Liver (tissue), 10 donors: ENCODE measurements at places on chromosomes 2 and 18. TPM values are rescaled to one million over a fixed set of nuclear protein-coding genes. Genes with fewer than 3 reads are reported as not detected.
A peak's percentile ranks its signal among the peaks of the same experiment; 100 is the strongest.

TMX3 gene
- total RNA-seq: 38.6 TPM

DNA sequence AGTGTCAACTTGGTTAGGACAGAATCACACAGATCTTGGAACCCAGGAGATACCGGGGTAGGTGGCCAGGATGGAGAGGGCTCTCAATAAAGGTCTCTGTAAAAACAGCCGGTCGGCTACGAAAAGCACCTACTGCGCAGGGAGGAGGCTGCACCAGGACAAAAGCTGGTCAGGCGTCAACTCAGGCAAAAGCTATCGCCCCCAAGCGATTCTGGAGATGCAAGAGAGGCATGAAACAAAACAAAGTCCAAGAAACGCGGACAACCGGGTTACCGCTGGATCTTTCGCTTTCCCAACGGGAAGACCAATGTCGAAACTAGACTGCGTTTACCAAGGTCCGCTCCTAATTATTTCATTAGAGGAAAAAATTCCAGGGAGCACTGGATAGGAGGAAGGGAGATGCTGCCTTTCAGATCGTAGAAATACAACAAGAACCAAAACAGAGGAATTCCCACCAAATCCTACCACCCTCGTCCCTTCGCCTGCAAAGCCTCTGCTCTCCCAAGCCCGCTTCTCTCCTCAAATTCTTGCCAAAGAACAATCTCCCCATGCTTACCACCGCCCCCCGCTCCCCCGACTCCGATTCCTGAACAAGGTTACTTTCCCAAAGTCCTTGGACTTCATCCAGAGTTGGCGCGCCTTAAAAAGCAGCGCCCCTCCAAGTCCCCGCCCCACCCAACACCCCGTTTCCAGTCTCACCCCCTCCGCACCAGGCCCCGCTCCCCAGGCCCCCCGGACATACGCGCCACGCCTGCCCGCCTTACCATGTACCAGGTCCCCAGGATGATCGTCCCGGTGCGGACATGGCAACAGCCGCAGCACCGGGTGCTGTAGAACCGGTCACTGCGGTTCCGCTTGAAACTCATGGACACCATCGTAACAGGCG lies 539 bp downstream of the LAPTM4A start:
- H3K36me3 ChIP-seq: no peaks in the 10 kb centered on the region
- H3K27ac ChIP-seq: peak overlapping the region; percentile 99
- peak; percentile 56 for DNase-seq
- no peaks in the 10 kb centered on the region for H3K27me3 ChIP-seq

DNA sequence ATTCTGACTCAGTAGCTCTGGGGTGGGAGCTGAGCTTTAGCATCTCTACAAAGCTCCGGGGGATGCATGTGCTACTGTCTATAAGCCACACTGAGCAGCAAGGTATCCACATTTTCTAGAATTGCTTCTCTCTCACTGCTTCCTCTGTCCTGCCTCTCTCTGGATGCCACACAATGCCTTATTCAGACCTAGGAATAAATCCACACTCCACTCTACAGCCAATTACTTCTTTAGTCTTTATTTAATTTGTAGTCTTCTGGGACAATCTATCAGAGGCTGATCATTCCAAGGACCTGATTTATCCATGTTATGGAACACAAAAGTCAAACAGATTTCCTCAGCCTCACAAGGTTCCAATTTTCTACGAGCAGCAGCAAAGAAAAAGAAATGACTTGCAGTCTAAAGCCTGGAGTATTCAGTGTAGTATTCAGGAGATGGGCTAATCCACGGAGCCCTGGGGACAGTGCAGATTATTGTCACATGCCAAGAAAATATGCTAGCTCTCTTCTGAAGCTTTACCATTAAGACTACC lies 4.4 kb downstream of the BCL2 start:
- DNase-seq: no peak
- no peaks in the 10 kb centered on the region for H3K27me3 ChIP-seq
- no peak overlapping the region for H3K27ac ChIP-seq
- H3K36me3 ChIP-seq: no peaks in the 10 kb centered on the region
- no peak overlapping the region for H3K4me3 ChIP-seq

GRCh38 chr2:19611491-19612332 lies 253.3 kb upstream of the OSR1 start:
- H3K36me3 ChIP-seq: no peaks in the 10 kb centered on the region
- DNase-seq: no peak
- H3K27me3 ChIP-seq: no peaks in the 10 kb centered on the region
- H3K4me1 ChIP-seq: no peaks in the 10 kb centered on the region
- no peak overlapping the region for H3K4me3 ChIP-seq
- H3K27ac ChIP-seq: no peak overlapping the region

DNA sequence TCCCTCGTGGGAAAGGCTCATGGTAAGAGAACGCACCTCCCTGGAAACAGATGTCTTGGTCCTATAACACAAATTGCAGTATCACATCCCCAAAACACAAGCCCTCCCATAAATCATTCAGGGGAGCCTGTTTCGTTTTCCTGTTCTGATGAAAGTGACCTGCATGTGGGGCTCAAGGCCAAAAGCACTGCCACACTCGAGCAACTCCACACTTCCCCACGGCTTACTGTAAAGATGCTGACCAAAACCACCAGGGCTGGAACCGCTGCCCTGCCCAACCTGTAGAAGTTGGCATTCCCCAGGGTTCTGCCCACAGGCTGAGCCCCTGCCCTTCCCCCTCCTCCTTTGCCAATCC lies 139.7 kb downstream of the BCL11A start:
- no peaks in the 10 kb centered on the region for H3K27me3 ChIP-seq
- H3K36me3 ChIP-seq: no peaks in the 10 kb centered on the region
- peaks cover 13% of the 10 kb centered on the region for H3K4me1 ChIP-seq

GRCh38 chr2:60880643-60881046 lies 729 bp upstream of the REL start:
- no peaks in the 10 kb centered on the region for H3K27me3 ChIP-seq
- no peaks in the 10 kb centered on the region for H3K4me1 ChIP-seq
- H3K4me3 ChIP-seq: peak overlapping the region; percentile 68
- H3K36me3 ChIP-seq: no peaks in the 10 kb centered on the region
- peak overlapping the region; percentile 96 for H3K27ac ChIP-seq
- DNase-seq: no peak

DNA sequence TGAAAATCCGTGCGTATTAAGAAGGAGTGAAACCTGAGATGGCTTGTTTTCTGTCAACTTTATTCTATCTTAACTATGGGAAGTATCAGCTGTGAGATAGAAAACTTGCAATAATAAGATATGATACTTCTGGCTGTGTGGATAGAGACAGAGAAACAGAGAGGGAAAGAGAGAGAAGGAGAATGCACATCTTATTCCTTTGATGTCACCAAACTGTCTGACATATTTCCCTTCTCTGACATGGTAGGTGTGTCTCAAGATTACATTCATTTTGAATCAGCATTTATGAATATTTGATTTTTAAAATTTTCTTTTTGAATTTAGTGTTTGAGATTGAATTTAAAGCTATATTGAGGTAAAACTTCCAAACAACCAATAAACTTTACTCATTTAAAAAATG lies 69.4 kb downstream of the CDC42EP3 start:
- H3K4me1 ChIP-seq: no peaks in the 10 kb centered on the region
- no peaks in the 10 kb centered on the region for H3K27me3 ChIP-seq
- no peak overlapping the region for H3K27ac ChIP-seq
- no peak for DNase-seq

- no peaks in the 10 kb centered on the region for H3K4me1 ChIP-seq
- no peak for DNase-seq
- no peaks in the 10 kb centered on the region for H3K36me3 ChIP-seq
- no peaks in the 10 kb centered on the region for H3K27me3 ChIP-seq
Observed at GRCh38 chr2:191631754-191632153, 46.2 kb upstream of the NABP1 start.

GRCh38 chr2:122704109-122704563 lies 948.7 kb downstream of the TSN start:
- H3K36me3 ChIP-seq: no peaks in the 10 kb centered on the region
- no peak overlapping the region for H3K27ac ChIP-seq
- no peaks in the 10 kb centered on the region for H3K4me1 ChIP-seq
- no peaks in the 10 kb centered on the region for H3K27me3 ChIP-seq
- no peak for DNase-seq
- no peak overlapping the region for H3K4me3 ChIP-seq

DNA sequence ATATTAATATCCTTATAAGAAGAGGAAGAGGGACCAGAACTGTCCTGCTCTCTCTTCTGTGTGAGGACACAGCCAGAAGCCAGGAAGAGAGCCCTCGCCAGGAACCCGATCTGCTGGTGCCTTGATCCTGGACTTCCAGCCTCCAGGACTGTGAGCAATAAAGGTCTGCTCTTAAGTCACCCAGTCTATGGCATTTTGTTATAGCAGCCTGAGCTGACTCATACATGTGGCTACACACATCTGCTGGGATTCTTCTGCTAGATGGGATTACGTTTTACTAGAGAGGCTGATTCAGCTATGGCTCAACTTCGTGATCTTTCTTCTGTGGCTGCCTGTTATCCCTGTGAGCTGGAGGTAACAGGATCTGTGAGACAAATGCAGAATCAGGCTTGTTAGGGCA lies 29.6 kb downstream of the ARL4C start:
- H3K27me3 ChIP-seq: no peaks in the 10 kb centered on the region
- no peaks in the 10 kb centered on the region for H3K36me3 ChIP-seq
- no peak overlapping the region for H3K4me3 ChIP-seq
- no peak overlapping the region for H3K27ac ChIP-seq

GRCh38 chr18:25322806-25323205 lies 29.2 kb downstream of the ZNF521 start:
- H3K36me3 ChIP-seq: no peaks in the 10 kb centered on the region
- H3K27ac ChIP-seq: no peak overlapping the region
- no peaks in the 10 kb centered on the region for H3K27me3 ChIP-seq
- H3K4me3 ChIP-seq: no peak overlapping the region
- no peaks in the 10 kb centered on the region for H3K4me1 ChIP-seq
- no peak for DNase-seq

- H3K27ac ChIP-seq: peak overlapping the region; percentile 69
- no peak overlapping the region for H3K4me3 ChIP-seq
- DNase-seq: no peak
- no peaks in the 10 kb centered on the region for H3K36me3 ChIP-seq
- peaks cover 9% of the 10 kb centered on the region for H3K4me1 ChIP-seq
- no peaks in the 10 kb centered on the region for H3K27me3 ChIP-seq
Observed at GRCh38 chr2:203527719-203528118, 7.4 kb downstream of the RAPH1 start.

GRCh38 chr2:55947752-55948151 lies 24.2 kb upstream of the EFEMP1 start:
- H3K27me3 ChIP-seq: no peaks in the 10 kb centered on the region
- no peaks in the 10 kb centered on the region for H3K4me1 ChIP-seq
- H3K36me3 ChIP-seq: no peaks in the 10 kb centered on the region
- no peak for DNase-seq
- H3K27ac ChIP-seq: no peak overlapping the region
- no peak overlapping the region for H3K4me3 ChIP-seq

DNA sequence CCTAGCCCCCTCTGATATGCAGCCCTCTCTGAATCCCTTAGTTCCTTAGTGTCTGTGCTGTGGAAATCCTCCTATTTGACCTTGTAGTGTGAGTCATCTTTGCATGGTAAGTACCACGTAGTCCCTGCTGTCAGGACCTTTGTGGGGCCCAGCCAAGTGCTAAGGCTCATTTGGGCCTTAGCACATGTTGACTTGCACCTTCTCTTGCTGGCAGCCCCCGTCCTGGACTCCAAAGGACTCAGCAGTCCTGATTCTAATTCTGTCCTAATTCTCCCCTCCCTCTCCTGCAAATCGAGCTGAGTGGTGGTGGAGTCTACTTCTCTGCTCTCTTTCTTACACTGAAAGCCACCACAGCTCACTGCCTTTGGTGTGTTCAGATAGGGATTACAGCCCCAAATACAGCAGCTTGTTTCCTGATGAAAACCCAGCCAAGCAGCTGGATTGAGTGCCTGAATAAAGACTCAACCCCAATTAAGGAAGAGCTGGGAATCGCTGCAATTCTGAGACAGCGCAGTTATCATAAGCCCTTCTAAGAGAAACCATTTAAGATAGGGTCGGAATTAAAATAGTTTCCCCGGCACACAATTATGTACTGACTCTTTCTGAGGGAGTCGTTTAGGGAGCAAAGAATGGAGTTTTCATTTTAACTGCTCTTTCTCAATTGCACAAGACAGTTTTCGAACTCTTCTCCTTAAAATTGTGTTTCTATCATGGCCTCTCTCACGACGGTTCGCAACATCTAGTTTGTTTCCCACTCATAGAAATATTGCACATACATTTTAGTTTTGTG lies 215.6 kb upstream of the TNP1 start:
- peak overlapping the region; percentile 38 for H3K27ac ChIP-seq
- no peak for DNase-seq
- no peaks in the 10 kb centered on the region for H3K4me1 ChIP-seq
